ENCODE measurements at places on chromosomes 6 and 20. TPM values are rescaled to one million over a fixed set of nuclear protein-coding genes. Genes with fewer than 3 reads are reported as not detected.
A peak's percentile ranks its signal among the peaks of the same experiment; 100 is the strongest.

LHFPL5 gene
- not detected for total RNA-seq

DNA sequence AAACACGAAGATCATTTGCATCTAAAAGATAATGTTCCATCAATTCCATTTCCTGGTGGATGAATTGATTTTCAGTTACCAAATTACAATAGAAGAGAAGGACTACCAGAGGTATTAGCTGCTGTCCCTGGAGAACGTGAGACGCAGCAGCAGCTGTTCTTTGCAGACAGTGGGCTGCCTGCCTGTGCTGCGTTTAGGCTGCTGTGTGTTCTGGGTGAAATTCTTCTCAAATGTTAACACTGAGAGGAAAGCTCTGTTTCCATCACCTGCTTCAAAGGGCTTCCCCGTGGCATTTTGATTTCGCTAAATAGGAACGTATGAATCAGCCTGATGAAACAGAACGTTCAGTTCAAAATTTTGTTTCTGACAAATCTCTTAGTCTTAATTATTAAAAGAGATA is 362.2 kb downstream of the C6orf118 start:
- DNase-seq = no peak

DNA sequence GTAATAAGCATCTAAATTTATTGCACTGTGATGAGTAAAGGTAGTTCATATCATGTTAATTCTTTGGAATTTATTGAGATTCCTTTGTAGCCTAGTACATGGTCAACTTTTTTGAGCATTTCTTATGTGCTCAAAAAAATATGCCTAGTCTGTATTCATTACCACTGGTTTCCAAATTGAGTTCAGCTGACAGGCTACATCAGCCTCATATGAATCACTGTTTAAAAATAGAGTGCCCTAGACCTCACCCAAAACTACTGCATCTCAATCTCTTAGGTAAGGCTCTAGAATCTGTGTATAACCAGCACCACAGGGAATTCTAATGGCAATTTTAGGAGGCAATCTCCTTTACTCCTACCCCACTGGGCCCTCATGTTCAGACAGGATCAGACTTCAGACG is 16.7 kb upstream of the FOXF2 start:
- no peak for DNase-seq

- DNase-seq = no peak
Measured at GRCh38 chr20:1815502-1816085, 79.6 kb upstream of the SIRPA start.

KIFC1 gene
- total RNA-seq = 0.29 TPM

PPP1R16B gene
- 11.7 TPM for total RNA-seq

- DNase-seq = no peak
Measured at GRCh38 chr6:10112871-10113549, 301.9 kb downstream of the TFAP2A start.

GRCh38 chr20:63846128-63846771 is 15.0 kb upstream of the ABHD16B start:
- DNase-seq = no peak

GRCh38 chr6:71589254-71589653 is 297.1 kb upstream of the RIMS1 start:
- DNase-seq = no peak

DNA sequence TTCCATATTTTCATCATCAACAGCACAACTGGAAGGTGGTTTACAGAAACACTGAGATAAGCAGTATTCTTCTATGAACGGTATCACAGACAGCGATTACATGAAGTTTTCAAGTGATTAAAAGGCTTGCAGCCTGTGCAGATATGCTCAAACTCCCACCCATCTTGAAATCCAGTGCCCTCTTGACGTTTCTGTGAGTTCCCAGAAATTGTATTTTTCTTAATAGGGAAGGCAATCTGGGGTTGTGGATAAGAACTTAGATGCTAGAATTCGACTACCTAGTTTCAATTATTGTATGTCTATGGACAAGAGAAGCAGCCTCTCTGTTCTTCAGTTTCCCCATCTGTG is 290.3 kb downstream of the ZNF217 start:
- DNase-seq = no peak

DNA sequence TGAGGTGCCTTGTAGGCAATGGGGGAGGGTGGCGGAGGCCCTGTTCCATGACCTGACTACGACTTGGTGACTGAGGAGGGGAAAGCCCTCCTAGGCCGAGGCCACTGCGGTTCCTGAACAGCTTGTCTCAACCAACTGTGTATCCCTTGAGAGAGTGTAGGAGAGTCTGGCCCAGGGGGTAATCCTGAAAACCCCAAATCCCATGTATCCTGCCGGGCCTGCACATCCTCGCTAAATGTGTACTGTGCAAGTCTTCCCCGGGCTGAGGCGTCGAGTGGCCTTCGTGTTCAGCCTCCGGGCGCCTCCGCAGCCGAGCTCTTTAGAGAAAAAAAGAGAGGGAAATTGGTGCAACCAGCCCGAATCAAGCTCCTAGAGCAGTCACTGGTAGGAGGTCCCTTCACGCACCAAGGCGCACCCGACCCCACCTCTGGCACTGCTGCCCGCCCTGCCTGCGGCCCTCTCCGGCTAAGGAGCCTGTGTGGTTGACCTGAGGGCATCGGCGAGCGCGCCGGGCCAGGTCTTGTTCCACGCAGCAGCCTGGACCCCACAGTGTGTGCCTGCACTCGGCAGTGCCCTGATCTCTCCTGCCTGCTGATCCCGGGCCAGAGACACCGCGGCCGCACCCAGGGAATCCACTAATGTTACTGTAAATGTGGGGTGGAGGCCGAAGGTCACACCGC is 7.3 kb downstream of the SIM1 start:
- DNase-seq = peak; percentile 74

DNA sequence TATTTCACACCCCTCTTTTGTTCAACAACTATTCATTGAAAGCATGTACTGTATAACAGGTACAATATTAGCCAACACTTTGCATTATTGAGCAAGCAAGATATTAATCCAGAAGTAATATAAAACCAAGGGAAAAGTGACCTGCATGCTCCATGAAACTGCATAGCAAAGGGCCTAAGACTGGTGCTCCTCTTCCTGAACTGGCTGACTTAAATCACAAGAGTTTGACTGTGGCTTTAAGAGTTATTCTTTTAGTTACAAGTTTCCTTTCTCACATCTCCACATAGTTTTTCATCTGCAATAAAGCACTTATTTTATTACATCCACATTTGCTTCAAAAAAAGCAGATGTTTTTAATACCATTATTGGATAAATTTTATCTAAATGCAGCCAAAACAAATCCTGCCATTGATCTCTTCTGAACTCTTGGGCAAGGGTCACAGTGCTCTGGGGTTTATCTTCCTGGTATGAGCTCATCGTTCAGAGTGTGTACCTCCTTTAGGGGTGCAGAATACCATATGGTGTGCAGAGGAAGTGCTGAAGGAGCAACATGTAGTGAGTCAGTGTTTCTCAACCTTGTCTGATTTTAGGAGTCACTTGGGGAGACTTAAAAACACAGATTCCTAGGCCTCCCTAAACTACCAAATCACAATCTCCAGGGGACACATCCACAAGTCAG is 1225.9 kb upstream of the MAP3K7 start:
- no peak for DNase-seq

- no peak for DNase-seq
Measured at GRCh38 chr20:64099880-64100565, 7.3 kb downstream of the NPBWR2 start.

GRCh38 chr20:51022803-51023616 is at the start of gene KCNG1:
TSS of gene KCNG1 (minus strand) at chr20:51023107. CDS start at chr20:51010338, 12,769 bp downstream.
- peak; percentile 86 for DNase-seq

GRCh38 chr6:11111769-11112437 is 378 bp upstream of the ERVFRD-1 start:
- DNase-seq = no peak

- no peak for DNase-seq
Measured at GRCh38 chr6:1068068-1068467, 243.8 kb upstream of the FOXQ1 start.

GRCh38 chr20:60963146-60963545 is 288.9 kb upstream of the CDH4 start:
- DNase-seq = no peak

DNA sequence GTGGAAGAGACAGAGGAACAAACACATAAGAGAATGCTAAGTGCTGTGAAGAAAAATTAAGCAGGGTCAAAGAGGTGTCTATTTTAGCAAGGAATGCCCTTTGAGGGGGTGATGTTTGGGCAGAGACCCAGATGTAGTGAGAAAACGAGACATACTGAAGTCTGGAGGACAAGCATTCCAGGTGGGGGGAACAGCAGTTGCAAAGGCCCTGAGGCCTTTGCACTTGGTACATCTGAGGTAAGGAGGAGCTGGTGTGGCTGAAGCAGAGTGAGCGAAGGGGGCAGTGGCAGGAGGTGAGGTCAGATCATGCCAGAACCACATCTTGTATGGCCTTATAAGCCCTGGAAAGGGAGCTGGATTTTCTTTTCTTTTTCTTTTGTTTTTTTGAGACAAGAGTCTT is 6.2 kb upstream of the GDF5 start:
- no peak for DNase-seq

DNA sequence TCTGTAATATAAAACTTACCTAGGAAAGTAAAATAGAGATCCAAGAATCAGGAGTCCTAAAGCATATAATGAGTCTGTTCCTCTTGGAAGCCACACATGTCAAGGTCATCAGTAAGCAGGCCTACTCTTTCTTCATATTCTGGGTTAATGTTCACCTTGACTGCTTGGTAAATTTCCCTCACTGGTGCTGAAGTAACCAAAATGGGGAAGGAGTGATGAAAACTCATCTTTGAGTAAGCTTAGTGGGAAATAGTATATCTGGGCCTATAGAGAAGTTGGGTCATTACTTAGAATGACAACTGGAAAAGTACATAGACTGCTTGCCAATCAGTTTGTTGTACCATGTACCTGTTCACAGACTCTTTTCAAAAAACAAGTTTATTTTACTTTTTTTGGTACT is 6.6 kb downstream of the TSPYL4 start:
- no peak for DNase-seq

ERVFRD-1 gene
- 0.05 TPM for total RNA-seq

- DNase-seq = no peak
Measured at GRCh38 chr6:94227741-94228140, 808.4 kb upstream of the EPHA7 start.

RFX6 gene
- not detected for total RNA-seq

DNA sequence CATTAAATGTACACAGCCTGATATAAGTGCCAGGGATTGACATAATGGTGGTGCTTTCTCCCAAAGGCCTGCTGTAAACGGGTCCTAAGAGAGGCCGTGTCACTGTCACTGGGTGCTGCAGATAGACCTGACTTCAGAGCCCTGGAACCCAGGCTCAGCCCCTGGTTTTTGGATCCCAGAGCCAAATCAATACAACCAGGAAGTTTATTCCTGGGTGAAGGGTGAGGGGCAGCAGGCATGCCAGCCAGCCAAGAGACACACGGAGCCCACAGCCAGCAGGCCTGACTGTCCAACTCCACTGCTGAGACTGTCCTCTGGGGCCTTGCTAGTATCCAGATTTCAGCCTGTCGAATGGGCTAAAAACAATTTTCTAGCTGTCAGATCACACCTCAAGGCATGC is 12.8 kb upstream of the ARMC12 start:
- peak; percentile 29 for DNase-seq

- peak; percentile 64 for DNase-seq
Measured at GRCh38 chr20:61846741-61847419, 218.8 kb downstream of the TAF4 start.

CPNE5 gene
- total RNA-seq = 5.4 TPM

BPIFB2 gene
- not detected for total RNA-seq

DNA sequence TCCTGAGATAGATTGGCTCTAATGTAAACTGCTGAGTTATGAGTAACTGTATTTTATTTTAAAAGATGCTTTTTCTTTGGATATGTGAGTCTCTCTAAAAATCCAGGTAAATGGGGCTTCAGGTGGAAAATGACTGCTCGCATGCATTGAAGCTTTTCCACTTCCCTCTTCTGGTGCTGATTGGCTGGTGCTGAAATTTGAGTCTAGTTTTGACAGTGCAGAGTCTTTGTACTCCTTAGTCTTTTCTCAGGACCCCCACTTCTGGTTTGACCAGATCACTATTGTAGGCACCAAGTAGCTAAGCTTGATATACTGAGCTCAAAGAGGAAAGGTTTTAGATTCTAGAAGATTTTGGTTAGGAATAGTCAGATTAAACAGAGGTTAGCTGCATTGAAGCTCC is 60.7 kb upstream of the TULP4 start:
- DNase-seq = no peak

DNA sequence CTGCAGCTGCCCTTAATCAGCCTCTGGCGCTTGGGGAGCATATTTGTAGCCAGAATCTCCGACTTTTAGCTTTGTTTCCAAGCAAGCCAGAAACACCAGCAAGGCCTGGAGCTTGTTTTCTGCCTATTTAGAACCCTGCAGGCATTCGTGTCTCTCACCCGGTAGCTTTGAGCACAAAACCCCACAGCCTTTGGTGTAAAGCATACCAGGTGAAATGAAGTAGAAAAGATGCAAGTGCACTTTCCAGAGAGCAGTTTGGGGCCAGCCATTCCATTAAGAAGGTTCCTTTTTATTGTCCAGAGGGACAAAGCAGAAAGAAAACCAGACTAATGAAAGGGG is 736 bp downstream of the FAM217B start:
- DNase-seq = no peak

GRCh38 chr6:113818578-113818977 is 38.6 kb upstream of the MARCKS start:
- no peak for DNase-seq

TREM2 gene
- total RNA-seq = 8.6 TPM

DNA sequence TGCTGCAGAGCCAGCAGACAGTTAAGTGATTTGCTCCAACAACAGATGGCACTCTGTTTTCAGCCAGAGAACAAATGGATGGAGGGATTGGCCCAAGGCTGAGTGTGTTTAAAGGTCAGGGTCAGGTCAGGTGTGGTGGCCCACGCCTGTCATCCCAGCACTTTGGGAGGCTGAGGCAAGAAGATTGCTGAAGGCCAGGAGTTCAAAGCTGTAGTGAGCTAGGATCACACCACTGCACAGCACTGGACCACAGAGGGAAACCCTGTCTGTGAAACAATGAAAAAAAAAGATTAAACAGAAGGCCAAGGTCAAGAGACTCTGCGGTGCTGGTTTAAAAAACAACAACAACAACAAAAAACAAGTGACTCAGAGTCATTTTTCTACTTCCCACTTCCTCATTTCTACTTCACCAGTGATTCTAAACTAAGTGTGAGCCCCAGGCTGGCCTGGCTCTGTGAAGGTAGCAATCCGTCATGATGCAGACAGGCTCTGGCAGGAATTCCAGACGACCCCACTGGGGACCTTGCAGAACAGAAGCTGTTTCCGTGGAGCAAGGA is 42.5 kb upstream of the ARMC2 start:
- DNase-seq = no peak

GRCh38 chr6:25014791-25015560 is 79.2 kb upstream of the RIPOR2 start:
- DNase-seq = no peak

DNA sequence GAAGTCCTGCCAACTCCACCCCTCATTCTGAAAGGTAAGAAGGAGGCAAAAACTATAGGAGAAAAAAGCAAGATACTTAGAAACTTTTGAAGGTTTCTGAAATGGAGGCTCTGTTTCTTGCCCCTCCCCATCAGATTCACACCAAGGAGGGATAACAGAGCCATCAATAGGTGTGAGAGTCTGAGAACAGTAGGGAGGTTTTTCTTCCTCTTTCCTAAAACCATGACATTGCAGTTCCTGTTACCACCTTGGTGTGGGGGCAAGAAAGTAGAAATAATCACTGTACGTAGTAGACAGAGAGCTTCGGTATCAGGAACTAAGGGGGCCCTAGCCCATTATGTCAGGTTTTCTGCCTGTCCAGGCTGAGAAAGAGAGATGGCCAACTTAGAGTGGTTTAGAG is 333.3 kb upstream of the SYNCRIP start:
- no peak for DNase-seq

IP6K3 gene
- 0.32 TPM for total RNA-seq

OXT gene
- total RNA-seq = not detected

Data from posterior vena cava (tissue), 2 donors.